Activated B cell treated with CpG ODN at 0.5 μM for 24 hours (primary cell): ENCODE measurements at places on chromosomes 3 and 15. TPM values are rescaled to one million over a fixed set of nuclear protein-coding genes. Genes with fewer than 3 reads are reported as not detected.

CIB1 gene
- total RNA-seq, result 96.6 and 105 TPM in 2 replicates

GRCh38 chr3:113263020-113263419 is 51.7 kb downstream of the BOC start:
- H3K27me3 ChIP-seq, result no peaks in the 10 kb centered on the region
- no peak overlapping the region for H3K27ac ChIP-seq

- H3K36me3 ChIP-seq, result no peaks in the 10 kb centered on the region
- H3K4me1 ChIP-seq, result no peaks in the 10 kb centered on the region
Measured at GRCh38 chr15:63372018-63372705, 9.5 kb downstream of the CA12 start.

DNA sequence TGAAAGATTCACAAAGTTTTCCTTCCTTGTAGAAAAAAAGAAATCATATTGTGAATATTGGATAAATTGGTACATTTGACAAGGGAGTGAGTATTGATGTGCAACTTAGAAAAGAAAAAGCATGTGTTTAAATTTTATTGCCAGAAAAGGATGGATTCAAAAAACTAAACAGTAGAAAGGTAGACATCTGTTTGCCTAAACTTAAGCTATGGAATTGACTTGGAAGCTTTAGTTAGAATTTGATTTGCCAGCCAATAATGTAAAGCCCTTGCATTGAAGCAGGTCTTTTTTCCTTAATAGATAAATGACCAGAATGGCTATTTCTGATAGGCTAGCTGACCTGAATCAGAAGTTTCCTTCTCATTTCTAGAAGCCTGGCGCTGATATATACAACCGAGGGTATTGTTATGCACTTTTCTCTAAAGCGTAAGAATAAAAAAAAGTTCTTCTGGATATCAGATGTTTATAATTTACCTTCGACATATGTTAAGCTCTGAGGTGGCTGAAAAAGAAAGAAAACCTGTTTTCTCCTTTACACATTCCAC is 4.2 kb downstream of the RARB start:
- no peak overlapping the region for H3K4me3 ChIP-seq
- no peaks in the 10 kb centered on the region for H3K36me3 ChIP-seq
- H3K27me3 ChIP-seq, result peaks cover 29% of the 10 kb centered on the region
- DNase-seq, result no peak
- no peaks in the 10 kb centered on the region for H3K4me1 ChIP-seq

DNA sequence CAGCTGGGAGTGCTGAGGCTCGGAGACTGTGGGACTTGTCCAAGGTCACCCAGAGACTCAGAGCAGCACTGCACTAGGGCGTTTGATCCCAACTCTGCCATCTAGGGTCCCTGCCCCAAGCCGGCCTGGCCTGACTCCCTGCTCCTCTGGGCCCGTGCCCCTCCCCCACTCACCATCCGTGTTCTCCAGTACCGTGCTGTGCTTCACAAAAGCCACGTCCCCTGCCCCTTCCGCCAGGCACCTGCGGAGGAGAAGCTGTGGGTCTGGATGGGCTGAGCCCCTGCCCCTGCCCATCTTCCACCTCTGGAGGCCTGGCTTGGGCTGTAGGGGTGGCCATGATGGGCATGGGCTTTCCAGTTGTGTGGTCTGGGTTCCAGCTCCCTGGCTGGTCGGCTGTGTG is 8.4 kb downstream of the MELTF start:
- no peaks in the 10 kb centered on the region for H3K36me3 ChIP-seq
- peaks cover 38% of the 10 kb centered on the region for H3K4me1 ChIP-seq
- H3K27me3 ChIP-seq, result peaks cover 9% of the 10 kb centered on the region
- peak; percentile 13 for DNase-seq
- no peak overlapping the region for H3K27ac ChIP-seq

SLC12A8 gene
- total RNA-seq, result 0.58 and 0.81 TPM in 2 replicates

- DNase-seq, result no peak
- H3K36me3 ChIP-seq, result no peaks in the 10 kb centered on the region
- H3K4me1 ChIP-seq, result no peaks in the 10 kb centered on the region
- no peak overlapping the region for H3K27ac ChIP-seq
- no peak overlapping the region for H3K4me3 ChIP-seq
Measured at GRCh38 chr15:26879706-26880105, 12.8 kb downstream of the GABRA5 start.

GRCh38 chr3:57164657-57165573 is at the start of gene IL17RD:
TSS of gene IL17RD (minus strand) at chr3:57165353. CDS start at chr3:57165286, 67 bp downstream.
- peak; percentile 60 for DNase-seq
- no peaks in the 10 kb centered on the region for H3K36me3 ChIP-seq
- H3K4me3 ChIP-seq, result peak within 1 kb of the TSS; percentile 84

IQCF5 gene
- not detected in 2 replicates for total RNA-seq

ZBTB47 gene
- 0.88 and 1.1 TPM in 2 replicates for total RNA-seq

GRCh38 chr3:38602576-38603250 is 46.8 kb downstream of the SCN5A start:
- H3K27me3 ChIP-seq, result peaks cover 5% of the 10 kb centered on the region
- H3K27ac ChIP-seq, result no peak overlapping the region
- no peaks in the 10 kb centered on the region for H3K36me3 ChIP-seq
- DNase-seq, result no peak
- no peak overlapping the region for H3K4me3 ChIP-seq

DNA sequence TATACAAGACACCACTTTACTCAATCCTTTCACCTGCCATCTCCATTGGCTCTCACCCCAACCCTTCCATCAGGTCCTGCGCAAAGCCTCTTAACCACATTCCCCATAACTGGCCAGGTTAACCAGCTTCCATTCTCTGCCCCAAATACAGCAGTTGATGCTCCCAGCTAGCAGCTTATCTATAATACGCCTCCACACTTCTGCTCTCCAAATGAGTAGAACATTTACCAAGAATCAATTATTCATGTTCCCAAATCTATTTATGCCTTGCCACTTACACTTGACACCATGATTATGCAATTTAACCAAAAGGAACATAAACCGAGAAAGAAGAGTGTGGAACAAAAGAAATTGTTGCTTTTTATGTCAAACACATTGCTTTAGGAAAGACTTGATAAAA is 103.7 kb upstream of the TPM1 start:
- H3K27me3 ChIP-seq, result peaks cover 46% of the 10 kb centered on the region
- no peak overlapping the region for H3K4me3 ChIP-seq
- DNase-seq, result no peak

GP9 gene
- not detected in 2 replicates for total RNA-seq

GRCh38 chr3:47825590-47825989 is 22.7 kb downstream of the DHX30 start:
- peaks cover 38% of the 10 kb centered on the region for H3K4me1 ChIP-seq
- peak overlapping the region; percentile 46 for H3K27ac ChIP-seq
- H3K36me3 ChIP-seq, result peaks cover 32% of the 10 kb centered on the region
- no peaks in the 10 kb centered on the region for H3K27me3 ChIP-seq

- no peaks in the 10 kb centered on the region for H3K36me3 ChIP-seq
- no peak overlapping the region for H3K4me3 ChIP-seq
- no peak for DNase-seq
- no peaks in the 10 kb centered on the region for H3K27me3 ChIP-seq
- no peak overlapping the region for H3K27ac ChIP-seq
- no peaks in the 10 kb centered on the region for H3K4me1 ChIP-seq
Measured at GRCh38 chr3:98136631-98137030, 6.1 kb downstream of the OR5H1 start.

DNA sequence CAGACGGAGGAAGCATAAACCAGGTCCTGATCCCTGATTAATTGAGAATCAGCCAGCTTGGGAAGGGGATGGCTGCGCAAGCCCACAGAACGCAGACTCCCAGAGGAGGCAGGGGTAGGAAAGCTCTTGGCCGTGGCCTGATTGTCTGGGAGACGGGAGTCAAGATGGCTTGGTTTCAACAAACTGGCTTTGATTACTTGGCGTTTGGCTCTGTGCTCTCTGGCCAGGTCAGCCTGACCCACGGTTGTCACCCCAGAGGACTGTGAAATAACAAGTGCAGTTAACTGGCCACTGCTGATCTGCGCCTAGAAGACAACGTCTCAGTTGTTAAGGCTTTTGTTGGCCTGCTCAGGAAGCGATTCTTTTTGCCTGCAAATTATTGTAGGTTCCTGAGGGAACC is 387.0 kb upstream of the PROK2 start:
- peaks cover 5% of the 10 kb centered on the region for H3K27me3 ChIP-seq
- H3K27ac ChIP-seq, result no peak overlapping the region
- H3K4me3 ChIP-seq, result no peak overlapping the region
- peaks cover 40% of the 10 kb centered on the region for H3K4me1 ChIP-seq

AHSG gene
- not detected in 2 replicates for total RNA-seq

TXNRD3 gene
- 0.51 and 0.76 TPM in 2 replicates for total RNA-seq

UBE2E1 gene
- total RNA-seq, result 79.9 and 85.2 TPM in 2 replicates

DNA sequence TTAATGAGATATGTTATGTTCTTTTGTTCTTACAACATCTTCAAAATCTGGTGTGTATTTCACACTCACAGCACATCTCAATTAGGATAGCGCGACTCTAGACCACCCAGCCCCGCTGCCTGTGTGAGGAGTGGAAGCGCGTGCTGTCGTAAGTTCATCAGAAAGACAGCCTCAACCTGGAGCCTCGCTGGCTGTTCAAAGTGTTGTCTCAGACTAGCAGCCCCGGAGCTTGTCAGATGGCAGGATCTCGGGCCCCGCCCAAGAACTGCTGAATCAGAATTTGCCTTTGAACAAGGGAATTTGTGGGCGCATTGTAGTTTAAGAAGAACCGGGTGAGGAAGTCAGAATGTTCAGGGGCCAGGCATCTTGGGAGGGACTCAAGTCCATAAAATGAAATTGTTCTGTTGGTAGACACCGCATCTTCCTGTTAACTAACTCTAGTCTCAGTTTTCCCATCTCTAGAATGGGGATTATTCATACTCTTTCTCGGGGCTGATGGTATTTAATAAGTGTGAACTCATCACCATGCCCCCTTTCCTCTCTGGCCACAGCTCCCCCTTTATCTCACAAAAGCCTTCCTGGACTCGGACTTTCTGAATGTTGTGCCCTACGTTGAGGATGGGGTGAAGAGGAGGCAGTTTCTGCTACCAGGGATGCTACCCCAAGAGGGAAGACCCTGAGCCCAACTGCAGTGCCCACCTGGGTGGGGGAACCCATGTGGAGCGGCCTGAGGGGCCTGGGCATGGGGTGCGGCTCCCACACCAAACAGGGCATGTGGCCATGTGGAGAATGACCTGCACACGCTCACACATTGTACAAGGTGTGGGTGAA is 40.4 kb downstream of the BHLHE40 start:
- no peaks in the 10 kb centered on the region for H3K36me3 ChIP-seq
- H3K4me1 ChIP-seq, result peaks cover 73% of the 10 kb centered on the region
- peak overlapping the region; percentile 27 for H3K27ac ChIP-seq
- no peak for DNase-seq
- H3K4me3 ChIP-seq, result no peak overlapping the region

- no peaks in the 10 kb centered on the region for H3K27me3 ChIP-seq
- H3K4me1 ChIP-seq, result no peaks in the 10 kb centered on the region
- peaks cover 52% of the 10 kb centered on the region for H3K36me3 ChIP-seq
- H3K27ac ChIP-seq, result no peak overlapping the region
- H3K4me3 ChIP-seq, result no peak overlapping the region
Measured at GRCh38 chr15:39966521-39966920, 32.6 kb downstream of the EIF2AK4 start.

DNA sequence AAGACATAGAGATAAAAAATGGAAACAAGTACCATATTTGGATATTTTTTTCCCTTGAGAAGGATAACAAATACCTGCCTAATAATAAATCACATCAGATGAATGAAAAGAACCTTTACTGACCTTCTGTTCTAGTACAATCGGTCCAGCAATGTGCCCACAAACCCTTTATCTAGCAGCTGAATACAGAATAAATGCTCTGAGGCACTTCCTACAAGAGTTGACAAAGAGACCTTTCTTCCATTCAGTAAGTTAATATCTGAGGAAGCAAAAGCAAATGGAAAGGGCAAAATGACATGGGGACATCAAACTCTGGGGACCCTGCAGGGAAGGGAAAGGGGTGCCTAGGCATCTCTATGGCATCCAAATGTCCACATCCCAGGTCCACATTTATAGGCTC is 115.8 kb downstream of the NEK10 start:
- peaks cover 8% of the 10 kb centered on the region for H3K27me3 ChIP-seq
- H3K36me3 ChIP-seq, result no peaks in the 10 kb centered on the region
- no peaks in the 10 kb centered on the region for H3K4me1 ChIP-seq
- no peak overlapping the region for H3K27ac ChIP-seq

GRCh38 chr3:189449084-189449483 is 182.1 kb upstream of the TP63 start:
- H3K27ac ChIP-seq, result no peak overlapping the region
- no peak overlapping the region for H3K4me3 ChIP-seq
- no peaks in the 10 kb centered on the region for H3K27me3 ChIP-seq
- H3K36me3 ChIP-seq, result no peaks in the 10 kb centered on the region
- no peaks in the 10 kb centered on the region for H3K4me1 ChIP-seq

DNA sequence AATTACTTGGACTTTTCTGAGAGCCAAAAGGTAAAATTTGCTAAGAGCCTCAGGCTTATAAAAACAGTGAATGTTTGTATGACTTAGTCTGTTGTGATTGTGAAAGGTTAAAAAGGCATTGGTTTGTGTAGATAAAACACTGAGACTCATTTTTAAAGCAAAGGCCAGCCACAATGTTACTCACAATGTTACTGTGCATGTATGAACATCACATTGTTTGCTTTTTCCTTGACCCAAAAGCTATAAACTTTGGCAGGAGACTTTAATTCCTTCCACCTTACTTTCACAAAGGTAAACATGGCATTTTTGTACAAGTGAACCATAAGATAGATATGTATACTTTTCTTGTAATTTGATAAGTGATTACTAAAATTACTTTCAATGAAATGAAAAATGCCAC is 70.5 kb downstream of the NPAP1 start:
- no peak overlapping the region for H3K4me3 ChIP-seq
- no peaks in the 10 kb centered on the region for H3K4me1 ChIP-seq
- H3K27ac ChIP-seq, result no peak overlapping the region
- H3K36me3 ChIP-seq, result no peaks in the 10 kb centered on the region

DNA sequence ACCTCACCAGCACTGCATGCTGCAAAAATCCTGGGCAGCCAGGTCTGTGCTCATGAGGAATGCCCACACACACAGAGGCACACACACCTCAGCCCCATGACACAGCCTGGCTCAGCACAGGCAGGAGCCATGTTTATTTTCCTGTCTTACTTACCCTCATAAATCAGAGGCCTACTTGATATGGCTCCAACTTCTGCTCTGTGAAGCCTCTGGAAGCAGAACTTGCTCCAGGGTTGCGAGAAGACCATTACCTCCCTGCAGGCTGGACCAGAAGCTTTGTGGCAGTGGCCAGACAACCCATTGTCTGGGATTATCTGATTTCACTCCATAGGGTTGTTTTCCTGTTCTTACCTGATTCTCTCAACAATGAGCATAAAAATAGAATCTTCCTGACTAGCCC is 43.8 kb upstream of the CMTM8 start:
- no peak overlapping the region for H3K4me3 ChIP-seq
- peaks cover 11% of the 10 kb centered on the region for H3K27me3 ChIP-seq
- DNase-seq, result no peak
- no peak overlapping the region for H3K27ac ChIP-seq
- H3K36me3 ChIP-seq, result no peaks in the 10 kb centered on the region

CAV3 gene
- total RNA-seq, result not detected in 2 replicates

DNA sequence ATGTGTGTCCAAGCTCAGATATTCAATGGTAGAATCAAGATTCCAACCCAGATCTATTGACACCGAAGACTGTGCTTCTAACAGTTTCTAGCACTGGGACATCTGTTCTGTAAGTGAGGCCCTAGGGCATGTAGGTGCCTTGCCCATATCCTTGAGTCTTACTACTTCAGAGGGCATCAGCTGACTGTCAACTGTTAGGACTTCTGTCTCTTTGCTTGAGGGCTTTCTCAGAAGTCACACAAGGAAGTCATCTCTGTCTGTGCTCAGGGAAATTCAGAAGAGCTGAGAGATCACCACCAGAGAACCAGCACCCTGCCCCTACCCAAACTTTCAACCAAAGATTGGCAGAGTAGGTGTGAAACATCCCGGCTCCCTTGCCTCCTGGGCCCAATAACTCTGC is 403.6 kb upstream of the PROK2 start:
- no peak for DNase-seq
- no peak overlapping the region for H3K27ac ChIP-seq
- no peak overlapping the region for H3K4me3 ChIP-seq
- H3K27me3 ChIP-seq, result no peaks in the 10 kb centered on the region
- peaks cover 32% of the 10 kb centered on the region for H3K4me1 ChIP-seq

- no peak overlapping the region for H3K4me3 ChIP-seq
- no peak for DNase-seq
- no peaks in the 10 kb centered on the region for H3K27me3 ChIP-seq
Measured at GRCh38 chr15:30827625-30828303, 76.0 kb upstream of the FAN1 start.
